ENCODE measurements at places on chromosomes 1 and 21. TPM values are rescaled to one million over a fixed set of nuclear protein-coding genes. Genes with fewer than 3 reads are reported as not detected.

The GNG4 gene
- 16.2 TPM for total RNA-seq

The LENEP gene
- total RNA-seq = 0.22 TPM

The VTCN1 gene
- 0.33 TPM for total RNA-seq

The RIPPLY3 gene
- not detected for total RNA-seq

The PMVK gene
- total RNA-seq = 15.3 TPM

The CDC20 gene
- total RNA-seq = 16.3 TPM

The TSPAN1 gene
- total RNA-seq = 0.50 TPM

The WDR64 gene
- total RNA-seq = not detected

- H3K36me3 ChIP-seq = peaks cover 30% of the 10 kb centered on the region
- DNase-seq = no peak
- no peaks in the 10 kb centered on the region for H3K4me1 ChIP-seq
- no peak overlapping the region for H3K4me3 ChIP-seq
- no peaks in the 10 kb centered on the region for H3K27me3 ChIP-seq
These were observed 41.5 kb upstream of the SDC3 start for GRCh38 chr1:30950053-30950452.

GRCh38 chr1:51968632-51969031 lies 21.9 kb downstream of the RAB3B start:
- H3K36me3 ChIP-seq = no peaks in the 10 kb centered on the region
- no peak overlapping the region for H3K4me3 ChIP-seq
- DNase-seq = no peak
- no peaks in the 10 kb centered on the region for H3K4me1 ChIP-seq

DNA sequence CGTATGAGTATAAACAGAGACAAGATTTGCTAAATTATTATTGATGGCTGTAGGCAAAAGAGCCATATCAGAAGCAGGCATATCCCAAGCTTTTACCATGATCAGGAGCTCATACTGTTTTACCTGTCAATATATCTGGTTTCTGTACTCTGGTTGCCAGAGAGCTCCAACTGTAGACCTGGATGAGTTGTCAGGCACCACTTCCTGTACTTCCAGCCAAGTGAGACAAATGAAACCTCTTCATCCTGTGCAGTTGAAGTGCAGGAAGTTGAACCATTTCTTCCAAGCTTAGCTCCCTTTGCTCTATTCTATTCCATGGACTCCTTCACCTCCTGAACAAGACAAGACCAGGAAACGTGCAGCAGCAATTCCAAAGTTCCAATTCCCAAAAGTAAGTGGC lies 115.6 kb downstream of the ZNF281 start:
- H3K27me3 ChIP-seq = no peaks in the 10 kb centered on the region
- no peak overlapping the region for H3K4me3 ChIP-seq
- H3K4me1 ChIP-seq = no peaks in the 10 kb centered on the region
- no peak for DNase-seq
- no peak overlapping the region for H3K27ac ChIP-seq

DNA sequence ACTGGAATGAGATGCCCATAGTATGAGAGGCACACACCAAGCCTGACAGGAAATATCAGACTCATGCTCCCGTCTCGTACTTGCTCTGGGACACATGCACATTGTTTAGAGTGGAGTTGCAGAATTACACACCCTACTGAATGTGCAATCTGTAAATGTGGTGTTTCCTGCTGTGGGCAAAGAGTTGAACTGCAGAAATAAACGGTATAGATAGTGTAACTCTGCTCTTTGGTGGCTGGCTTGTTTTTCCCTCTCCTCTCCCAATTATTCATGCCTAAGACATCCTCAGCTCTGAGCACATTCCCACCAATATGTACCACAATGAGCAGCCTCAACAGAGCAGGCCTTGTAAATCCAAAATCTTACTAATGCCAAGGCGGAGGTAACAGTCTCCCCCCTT lies 90.1 kb upstream of the DIRAS3 start:
- no peaks in the 10 kb centered on the region for H3K27me3 ChIP-seq
- H3K27ac ChIP-seq = peak overlapping the region; percentile 31
- H3K4me1 ChIP-seq = peaks cover 10% of the 10 kb centered on the region
- H3K36me3 ChIP-seq = no peaks in the 10 kb centered on the region

- no peak overlapping the region for H3K4me3 ChIP-seq
- H3K4me1 ChIP-seq = no peaks in the 10 kb centered on the region
- H3K36me3 ChIP-seq = no peaks in the 10 kb centered on the region
- H3K27ac ChIP-seq = no peak overlapping the region
- H3K27me3 ChIP-seq = no peaks in the 10 kb centered on the region
- peak; percentile 67 for DNase-seq
These were observed 334.8 kb upstream of the CAMK1G start for GRCh38 chr1:209248649-209249279.

- no peak for DNase-seq
- H3K27ac ChIP-seq = no peak overlapping the region
- H3K4me3 ChIP-seq = no peak overlapping the region
- H3K27me3 ChIP-seq = no peaks in the 10 kb centered on the region
These were observed 23.5 kb downstream of the PEX14 start for GRCh38 chr1:10498231-10498630.

DNA sequence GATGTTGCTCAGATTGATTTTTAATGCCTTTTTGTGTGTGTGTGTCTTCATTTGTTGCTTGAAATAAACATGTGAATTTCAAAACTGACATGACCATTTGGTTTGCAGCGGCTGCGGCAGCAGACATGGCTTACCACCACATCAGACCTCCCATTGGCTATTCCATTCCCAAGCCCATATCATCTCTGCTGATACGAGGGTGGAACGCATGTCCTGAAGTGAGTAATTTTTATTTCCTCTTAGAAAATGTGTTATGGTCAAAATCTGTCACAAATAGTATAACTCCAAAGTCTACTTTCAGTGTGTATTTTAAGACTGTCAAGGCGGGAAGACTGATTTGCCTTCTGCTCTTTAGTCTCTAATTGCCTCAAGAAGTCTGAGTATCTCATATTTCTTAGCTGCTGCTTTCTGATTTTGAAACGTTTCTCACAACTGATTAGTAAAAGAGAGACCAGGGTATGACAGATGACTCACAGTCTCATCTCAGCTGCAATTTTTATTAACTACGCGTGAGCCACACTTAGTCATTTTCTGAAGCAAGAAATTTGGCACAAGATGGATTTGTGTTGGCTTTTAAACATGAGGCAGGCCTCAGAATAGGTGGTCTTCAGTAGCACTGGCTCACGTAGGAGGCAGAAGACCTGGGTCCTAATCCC lies 49.0 kb downstream of the LRRC53 start:
- H3K4me1 ChIP-seq = no peaks in the 10 kb centered on the region
- H3K36me3 ChIP-seq = peaks cover 5% of the 10 kb centered on the region
- H3K27ac ChIP-seq = no peak overlapping the region

- peaks cover 16% of the 10 kb centered on the region for H3K4me1 ChIP-seq
- H3K4me3 ChIP-seq = no peak within 1 kb of the TSS
- H3K27me3 ChIP-seq = peaks cover 24% of the 10 kb centered on the region
- no peak within 1 kb of the TSS for H3K27ac ChIP-seq
- DNase-seq = no peak
These were observed at the start of gene HTR1D for GRCh38 chr1:23217421-23218115. HTR1D (minus strand) TSS chr1:23217502; CDS start chr1:23194219, 23,283 bp downstream.

DNA sequence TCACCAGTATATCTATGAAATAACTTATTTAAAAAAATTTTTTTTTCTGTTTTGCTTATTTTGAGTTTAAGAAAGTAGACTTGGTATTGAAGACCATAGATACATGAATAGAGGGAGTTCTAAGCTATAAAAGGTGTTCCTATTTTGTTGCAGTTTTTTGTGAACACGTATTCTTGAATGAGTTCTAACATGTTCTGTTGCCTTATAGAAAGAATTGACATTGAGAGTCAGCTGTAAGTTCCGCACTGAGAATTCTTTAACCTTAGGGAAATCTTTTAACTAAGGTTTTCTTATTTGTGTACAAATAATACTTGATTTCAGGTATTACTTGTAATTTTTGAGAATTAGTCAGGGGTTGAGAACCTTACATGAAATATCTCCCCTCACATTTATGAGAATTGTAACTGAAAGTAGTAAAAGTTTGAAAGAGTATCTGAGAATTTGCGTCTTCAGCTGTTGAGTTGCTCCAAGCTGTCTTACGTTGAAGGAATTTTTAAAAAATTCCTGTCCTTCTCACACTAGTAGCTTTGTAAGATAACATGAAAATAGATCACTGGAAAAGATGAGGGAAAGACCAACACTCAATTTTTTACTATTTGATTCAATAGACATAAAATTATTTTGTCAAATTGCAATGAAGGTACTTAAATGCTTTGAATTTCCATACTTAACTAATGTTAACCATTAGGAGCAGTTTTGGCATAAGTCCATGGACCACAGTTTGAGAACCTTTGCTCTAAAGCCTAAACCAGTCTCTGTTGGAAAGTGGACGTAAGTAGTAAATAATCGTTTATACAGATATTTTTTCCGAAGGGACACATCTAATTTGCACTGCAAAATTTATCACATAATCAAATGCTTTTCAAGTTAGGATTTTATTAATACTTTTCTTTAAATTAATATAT lies 3.8 kb downstream of the DR1 start:
- peak overlapping the region; percentile 81 for H3K4me3 ChIP-seq
- no peak overlapping the region for H3K27ac ChIP-seq
- no peaks in the 10 kb centered on the region for H3K27me3 ChIP-seq
- H3K4me1 ChIP-seq = peaks cover 3% of the 10 kb centered on the region
- no peak for DNase-seq

GRCh38 chr1:110746644-110747259 lies 72.0 kb upstream of the KCNA3 start:
- peaks cover 3% of the 10 kb centered on the region for H3K4me1 ChIP-seq
- peaks cover 4% of the 10 kb centered on the region for H3K27me3 ChIP-seq
- DNase-seq = no peak
- no peak overlapping the region for H3K4me3 ChIP-seq
- H3K27ac ChIP-seq = no peak overlapping the region

DNA sequence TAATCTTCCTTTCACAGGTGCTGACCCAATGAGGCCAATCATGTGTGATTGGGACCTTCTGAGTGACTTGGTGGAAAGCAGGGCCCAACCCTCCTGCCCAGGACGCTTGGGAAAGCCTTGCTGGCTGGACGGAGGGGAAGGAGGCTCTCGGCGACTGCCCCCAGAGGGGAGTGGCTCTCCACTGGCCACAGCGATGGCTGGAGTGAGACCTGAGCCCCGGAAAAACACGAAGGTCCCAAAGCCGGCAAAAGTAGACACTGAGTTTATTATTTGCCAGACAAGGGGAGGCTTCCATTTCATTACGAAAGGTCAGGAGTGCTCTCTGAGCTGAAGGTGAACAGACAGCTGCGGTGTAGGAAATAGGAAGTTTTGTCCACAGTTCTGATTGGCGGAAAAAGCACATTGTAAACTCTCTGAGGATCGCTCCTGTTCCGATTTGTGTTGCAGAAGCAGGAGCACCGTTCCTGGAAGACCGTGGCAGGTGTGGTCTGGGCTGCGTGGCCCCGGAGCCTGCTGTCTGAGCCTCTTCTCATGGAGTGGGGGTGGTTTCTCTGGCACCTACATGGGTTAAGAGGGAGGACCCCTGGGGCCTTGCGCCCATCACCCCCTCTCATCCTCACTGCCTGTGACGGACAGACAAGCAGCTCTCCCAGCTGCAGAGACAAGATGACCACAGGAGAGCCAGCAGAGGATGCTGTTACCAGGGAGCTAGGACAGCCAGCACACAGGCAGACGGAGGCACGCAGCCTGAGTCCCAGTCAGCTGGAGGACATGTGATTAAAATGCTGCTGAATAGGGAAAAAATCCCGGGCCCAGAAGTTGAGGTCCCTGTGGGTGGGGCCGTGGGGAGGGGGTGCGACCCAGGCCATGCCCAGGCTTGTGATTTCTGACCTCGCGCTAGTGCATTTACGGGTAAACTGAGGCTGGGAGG lies 41.5 kb downstream of the KRTAP10-1 start:
- no peak overlapping the region for H3K27ac ChIP-seq
- peaks cover 8% of the 10 kb centered on the region for H3K36me3 ChIP-seq
- H3K4me1 ChIP-seq = peaks cover 19% of the 10 kb centered on the region
- no peaks in the 10 kb centered on the region for H3K27me3 ChIP-seq

DNA sequence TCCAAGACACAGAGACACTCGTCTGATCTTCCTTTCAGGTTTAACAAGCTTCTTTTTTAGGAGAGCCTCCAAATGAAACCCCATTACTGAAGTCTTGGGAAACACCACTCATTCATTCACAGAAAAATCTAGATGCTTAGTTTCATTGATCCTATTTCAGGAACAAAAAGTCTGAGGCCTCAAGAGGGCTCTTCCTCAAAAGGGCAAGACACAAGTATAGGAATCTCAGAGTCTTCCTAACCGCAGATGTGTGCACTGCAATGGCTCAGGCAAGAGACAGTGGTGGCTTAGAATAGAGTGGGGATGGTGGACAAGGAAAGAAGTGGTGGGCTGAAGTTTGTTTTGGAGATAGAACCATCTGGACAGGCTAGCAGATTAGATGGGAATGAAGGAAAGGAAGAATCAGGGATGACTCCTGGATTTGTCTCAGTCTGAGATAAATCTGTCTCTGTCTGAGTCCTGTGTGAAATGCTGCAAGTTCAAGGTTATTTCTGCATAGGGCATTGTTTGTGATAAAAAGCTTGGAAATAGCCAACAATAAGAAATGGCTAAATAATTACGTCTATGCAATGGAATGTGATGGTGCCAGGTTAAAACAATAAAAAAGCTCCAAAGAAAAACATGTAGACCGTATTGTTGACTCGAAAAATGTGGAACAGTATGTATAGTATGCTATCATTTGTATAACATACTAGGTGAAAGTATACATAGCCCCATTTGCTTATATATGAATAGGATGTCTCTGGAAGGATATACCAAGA lies 8.9 kb upstream of the CTSE start:
- no peak overlapping the region for H3K4me3 ChIP-seq
- H3K27me3 ChIP-seq = no peaks in the 10 kb centered on the region
- H3K4me1 ChIP-seq = peaks cover 4% of the 10 kb centered on the region
- no peak overlapping the region for H3K27ac ChIP-seq

DNA sequence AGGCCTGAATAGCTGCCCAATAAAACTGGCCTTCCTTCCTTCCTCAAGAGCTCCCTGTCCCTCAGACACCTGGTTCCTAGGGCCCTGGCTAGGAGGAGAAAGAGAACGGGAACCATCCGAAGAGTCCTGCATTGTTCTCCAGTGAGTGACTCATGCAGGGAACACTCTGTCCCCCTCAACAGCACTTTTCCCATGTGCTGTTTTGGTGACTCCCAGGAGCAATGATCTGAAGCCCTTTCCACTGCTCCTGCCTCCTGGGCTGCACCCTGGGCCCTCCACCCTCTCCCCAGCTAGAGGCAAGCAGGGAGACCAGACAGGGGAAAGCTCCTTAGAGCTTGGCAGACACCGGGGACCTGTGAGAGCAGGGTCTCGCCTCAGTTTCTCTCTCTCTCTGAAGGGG lies 18.9 kb downstream of the TNNT2 start:
- DNase-seq = no peak
- H3K27me3 ChIP-seq = no peaks in the 10 kb centered on the region
- no peaks in the 10 kb centered on the region for H3K4me1 ChIP-seq
- H3K36me3 ChIP-seq = no peaks in the 10 kb centered on the region
- no peak overlapping the region for H3K4me3 ChIP-seq
- no peak overlapping the region for H3K27ac ChIP-seq

DNA sequence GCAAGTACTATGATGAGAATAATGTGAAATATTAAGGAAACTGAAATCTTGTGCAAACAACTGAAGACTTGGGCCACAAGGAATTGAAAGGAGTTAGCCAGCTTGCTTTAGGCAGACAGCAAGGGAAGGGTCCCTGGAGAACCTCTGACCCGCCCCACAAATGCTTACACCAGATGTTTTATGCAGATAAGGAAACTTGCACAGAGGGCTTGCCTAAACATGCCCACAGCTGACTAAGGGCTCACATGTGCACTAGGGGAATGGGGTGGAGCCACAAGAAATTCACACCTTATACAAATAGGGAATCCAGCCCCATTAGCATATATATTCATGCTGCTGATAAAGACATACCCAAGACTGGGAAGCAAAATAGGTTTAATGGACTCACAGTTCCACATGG lies 86.1 kb upstream of the CYYR1 start:
- H3K4me1 ChIP-seq = no peaks in the 10 kb centered on the region
- H3K27ac ChIP-seq = no peak overlapping the region
- DNase-seq = no peak

Measured in spinal cord (tissue), 10 donors.